ENCODE measurements at places on chromosomes 11 and 22.

GRCh38 chr11:17479284-17480214 lies 2.9 kb upstream of the ABCC8 start:
- peak; percentile 42 for DNase-seq

- no peak for DNase-seq
These were observed 97.9 kb upstream of the SYT13 start for GRCh38 chr11:45384016-45384415.

DNA sequence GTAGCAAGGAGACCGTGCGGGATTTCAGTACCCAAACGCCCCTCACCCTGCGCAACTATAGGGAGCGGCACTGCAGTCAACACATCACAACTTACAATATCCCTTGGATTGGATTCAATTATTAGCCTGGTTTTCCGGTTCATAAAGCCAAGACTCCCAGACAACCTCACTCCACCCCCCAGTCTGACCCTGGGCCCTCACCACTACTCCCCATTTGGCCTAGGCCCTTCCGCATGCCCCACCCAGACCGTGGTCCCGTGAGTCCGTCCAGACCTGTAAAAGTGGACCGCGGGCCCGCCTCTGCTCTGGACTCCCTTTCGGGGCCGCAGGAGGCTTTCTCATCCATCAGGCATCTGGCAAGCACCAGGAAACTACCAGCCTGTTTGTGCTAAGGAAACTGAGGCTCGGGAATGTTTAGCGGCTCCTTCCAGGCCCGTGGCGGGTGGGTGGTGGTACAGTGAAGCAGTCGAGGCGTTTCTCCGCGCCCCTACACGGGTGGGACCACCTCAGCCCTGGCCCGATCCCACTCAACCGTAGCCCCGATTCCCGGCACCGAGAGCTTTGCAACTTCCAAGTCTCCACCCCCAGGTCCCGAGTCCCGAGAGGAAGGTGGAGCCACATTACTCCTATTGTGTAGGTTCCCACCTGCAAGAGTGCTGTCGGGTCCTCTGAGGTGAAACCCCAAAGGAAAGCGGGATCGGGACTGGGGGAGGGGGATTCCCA lies 679 bp upstream of the DPP3 start:
- DNase-seq = peak; percentile 57

- no peak for DNase-seq
These were observed 12.3 kb downstream of the TSKU start for GRCh38 chr11:76795290-76795935.

- DNase-seq = no peak
These were observed 112.2 kb upstream of the B3GAT1 start for GRCh38 chr11:134524201-134524600.

- no peak for DNase-seq
These were observed 42.9 kb downstream of the PARVB start for GRCh38 chr22:44067033-44067432.

- no peak for DNase-seq
These were observed 16.5 kb downstream of the LRRC10B start for GRCh38 chr11:61524963-61525587.

All from lung (tissue), 17 donors.